ENCODE measurements at places on chromosomes 6 and 20.

GRCh38 chr6:43115365-43115764 lies 39.3 kb downstream of the PTK7 start:
- no peak overlapping the region for H3K4me3 ChIP-seq
- H3K4me1 ChIP-seq, result no peaks in the 10 kb centered on the region
- no peaks in the 10 kb centered on the region for H3K27me3 ChIP-seq
- no peak overlapping the region for H3K27ac ChIP-seq
- no peak for DNase-seq

GRCh38 chr6:95935736-95936135 lies 80.0 kb upstream of the FUT9 start:
- no peak overlapping the region for H3K27ac ChIP-seq
- no peaks in the 10 kb centered on the region for H3K4me1 ChIP-seq
- H3K36me3 ChIP-seq, result no peaks in the 10 kb centered on the region
- H3K27me3 ChIP-seq, result no peaks in the 10 kb centered on the region

GRCh38 chr6:23927935-23928334 lies 198.1 kb upstream of the NRSN1 start:
- no peak for DNase-seq
- no peaks in the 10 kb centered on the region for H3K27me3 ChIP-seq
- H3K4me1 ChIP-seq, result no peaks in the 10 kb centered on the region

DNA sequence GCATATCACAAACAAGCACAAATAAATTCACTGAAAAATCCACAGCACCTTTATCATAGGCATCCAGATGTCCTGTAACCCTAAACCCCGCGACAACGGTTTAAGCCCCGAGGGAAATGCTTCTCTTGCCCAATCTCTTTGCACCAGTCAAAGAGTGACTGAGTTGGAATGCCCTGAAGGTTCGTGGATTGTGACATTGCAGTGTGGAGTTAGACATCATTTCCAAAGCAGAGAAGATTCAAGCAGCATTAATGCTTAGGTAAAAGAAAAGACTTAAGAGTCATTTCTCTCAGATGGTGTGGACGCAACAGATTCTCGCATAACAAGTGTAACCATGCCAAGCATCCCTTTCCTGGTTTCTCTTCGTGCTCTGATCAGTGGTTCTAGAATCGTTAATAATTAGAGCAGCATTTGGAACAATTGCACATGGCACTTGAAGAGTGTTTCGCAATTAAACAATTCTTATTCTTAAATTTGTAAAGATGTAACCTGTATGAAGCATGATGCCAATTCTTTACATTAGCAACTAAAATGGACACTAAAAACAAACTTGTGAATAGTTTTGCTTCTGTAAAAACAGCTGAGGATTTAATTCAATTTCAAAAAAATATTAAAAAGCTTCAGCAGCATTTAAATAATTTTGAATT lies 121.6 kb downstream of the HIVEP2 start:
- peaks cover 10% of the 10 kb centered on the region for H3K4me1 ChIP-seq
- no peaks in the 10 kb centered on the region for H3K36me3 ChIP-seq
- DNase-seq, result no peak
- no peaks in the 10 kb centered on the region for H3K27me3 ChIP-seq

- H3K4me3 ChIP-seq, result no peak overlapping the region
- H3K36me3 ChIP-seq, result no peaks in the 10 kb centered on the region
- no peaks in the 10 kb centered on the region for H3K27me3 ChIP-seq
- H3K4me1 ChIP-seq, result peaks cover 24% of the 10 kb centered on the region
Observed at GRCh38 chr6:10526156-10526555, 5.0 kb downstream of the GCNT2 start.
